Head of caudate nucleus (tissue), 42 donors: ENCODE measurements at places on chromosomes 1 and 21.
A peak's percentile ranks its signal among the peaks of the same experiment; 100 is the strongest.

- DNase-seq, result no peak
These were observed 27.6 kb upstream of the KCNE2 start for GRCh38 chr21:34336245-34336644.

DNA sequence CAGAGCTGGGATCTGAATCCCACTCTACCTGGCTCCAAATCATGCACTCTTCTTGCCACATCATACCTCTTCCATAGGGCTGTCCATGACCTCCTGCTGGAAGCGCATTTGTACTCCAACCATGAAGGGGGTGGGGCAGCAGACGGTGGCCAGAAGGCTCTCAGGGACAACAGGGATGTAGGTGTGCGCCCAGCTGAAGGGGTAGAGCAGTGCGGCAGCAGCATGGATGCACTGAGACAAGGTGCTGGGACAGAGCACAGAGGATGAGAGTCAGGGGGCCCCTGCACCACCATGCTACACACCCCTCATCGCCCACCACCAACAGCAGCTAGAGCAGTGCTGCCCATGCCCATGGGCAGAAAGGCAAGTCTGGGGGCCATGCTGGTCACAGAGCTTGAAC lies 8.4 kb downstream of the DENND2D start:
- DNase-seq, result no peak

GRCh38 chr1:156503698-156504437 lies 3.3 kb upstream of the MEF2D start:
- DNase-seq, result no peak

- DNase-seq, result no peak
These were observed 75.7 kb upstream of the PKN2 start for GRCh38 chr1:88608139-88608943.

- DNase-seq, result no peak
These were observed 15.3 kb upstream of the TMCO2 start for GRCh38 chr1:40232444-40232843.

DNA sequence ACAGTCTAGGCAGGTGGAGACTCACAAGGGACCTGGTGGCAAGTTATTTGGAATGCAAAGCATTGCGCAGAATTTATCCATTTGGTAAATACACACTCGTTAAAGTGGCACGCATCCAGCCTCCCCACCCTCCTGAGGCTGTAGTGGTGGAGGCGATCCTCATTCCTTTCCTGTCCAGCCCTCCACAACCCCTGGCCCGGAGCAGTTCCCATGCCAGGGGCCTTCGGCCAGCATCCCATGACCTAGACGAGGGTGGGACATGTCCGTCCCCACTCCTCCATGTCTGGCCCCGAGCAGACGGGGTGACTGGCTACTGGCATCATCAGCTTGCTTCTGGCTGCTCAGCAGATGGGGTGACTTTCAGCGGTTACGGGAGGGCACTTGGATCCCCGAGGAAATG lies 281.5 kb upstream of the VAMP3 start:
- no peak for DNase-seq

DNA sequence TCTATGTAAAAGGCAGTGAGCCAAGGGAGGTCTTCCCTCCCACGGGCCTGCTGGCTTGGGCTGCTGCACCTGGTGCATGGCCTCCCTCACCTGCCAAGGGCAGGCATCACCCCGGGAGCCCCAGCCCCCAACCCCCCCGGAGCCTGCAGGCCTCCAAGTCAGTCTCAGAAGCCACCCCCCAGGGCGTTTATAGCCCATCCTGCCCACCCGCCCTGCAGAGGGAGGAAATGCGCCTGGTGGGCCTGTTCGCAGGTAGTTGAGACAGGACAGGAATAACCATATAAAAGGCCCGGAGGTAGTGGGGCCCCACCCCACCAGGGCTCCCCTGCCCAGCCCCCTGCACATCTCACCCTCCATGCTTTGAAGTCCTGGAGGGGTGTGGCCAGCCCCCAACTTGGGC lies 18.2 kb upstream of the ARF1 start:
- DNase-seq, result peak; percentile 26
